EH (cell line): ENCODE measurements at places on chromosomes 6 and 20.
A peak's percentile ranks its signal among the peaks of the same experiment; 100 is the strongest.

DNA sequence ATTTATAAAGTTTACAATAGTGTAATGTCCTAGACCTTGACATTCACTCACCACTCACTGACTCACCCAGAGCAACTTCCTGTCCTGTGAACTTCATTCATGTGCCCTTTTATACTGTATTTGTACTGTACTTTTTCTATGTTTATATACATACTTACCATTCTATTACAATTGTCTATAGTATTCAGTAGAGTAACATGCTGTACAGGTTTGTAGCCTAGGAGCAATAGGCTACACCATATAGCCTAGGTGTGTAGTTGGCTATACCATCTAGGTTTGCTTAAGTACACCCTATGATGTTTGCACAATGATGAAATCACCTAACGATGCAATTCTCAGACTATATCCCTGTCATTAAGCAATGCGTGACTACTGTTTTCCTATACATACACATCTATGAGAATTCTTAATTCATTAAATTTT, 17.5 kb downstream of the EDEM2 start:
- DNase-seq = peak; percentile 63

DNA sequence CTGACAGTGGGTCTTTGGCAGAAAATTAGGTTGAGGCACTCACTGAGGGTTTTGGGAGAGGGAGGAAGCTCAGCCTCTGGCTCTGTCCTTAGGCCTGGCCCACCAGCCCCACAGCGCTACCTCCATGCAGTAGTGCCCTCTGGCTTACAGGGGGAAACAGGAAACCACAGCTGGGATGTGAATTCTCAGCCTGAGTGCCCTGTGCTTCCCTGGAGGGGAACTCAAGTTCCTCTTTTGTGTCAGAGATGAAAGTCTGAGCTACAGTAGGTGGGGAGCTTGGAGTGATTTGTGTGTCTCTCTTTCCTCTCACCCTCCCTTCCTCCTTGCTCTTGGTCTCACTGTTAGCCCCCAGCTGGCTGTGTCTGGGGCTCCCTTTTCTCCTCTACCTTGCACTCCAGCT, 48.2 kb upstream of the BLCAP start:
- DNase-seq = no peak

GRCh38 chr20:33291830-33292355, 8.9 kb downstream of the BPIFB1 start:
- DNase-seq = peak; percentile 15

- DNase-seq = no peak
These were observed 961.0 kb downstream of the KIF16B start for GRCh38 chr20:15612198-15612597.

- DNase-seq = no peak
These were observed 30.3 kb upstream of the OCSTAMP start for GRCh38 chr20:46580613-46581205.

- DNase-seq = peak; percentile 6
These were observed 48.4 kb downstream of the GCNT2 start for GRCh38 chr6:10569392-10570127.

- no peak for DNase-seq
These were observed 12.1 kb downstream of the HIVEP2 start for GRCh38 chr6:142932889-142933288.
